NCI-H524 treated with DMSO at 0.1 percent for 48 hours (cell line): ENCODE measurements at places on chromosomes 3 and 15.

DNA sequence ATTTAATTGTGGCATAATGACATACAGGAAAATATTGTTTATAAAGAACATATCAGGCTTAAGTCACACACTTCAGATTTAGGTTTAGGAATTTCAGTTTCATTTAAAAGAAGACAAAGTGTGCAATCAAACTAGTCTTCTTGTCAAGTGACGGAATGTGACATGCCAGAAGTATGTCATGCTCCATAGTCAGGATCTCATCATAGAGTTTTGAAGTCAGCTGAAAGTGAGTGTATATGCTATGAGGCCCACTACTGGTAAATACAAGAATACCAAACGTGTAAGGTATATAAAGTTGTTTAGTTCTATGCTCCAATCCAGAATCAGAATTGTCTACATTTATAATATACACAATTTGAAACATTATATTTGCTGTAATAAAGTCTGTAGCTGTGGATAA lies 988.4 kb downstream of the TBL1XR1 start:
- no peak for DNase-seq

GRCh38 chr3:188941103-188941502 lies 230.7 kb upstream of the TPRG1 start:
- DNase-seq = no peak

- DNase-seq = no peak
These were observed 18.3 kb downstream of the DUOX2 start for GRCh38 chr15:45095661-45096060.

GRCh38 chr3:193621127-193621526 lies 28.1 kb downstream of the OPA1 start:
- DNase-seq = no peak

- peak; percentile 75 for DNase-seq
These were observed 54.7 kb downstream of the LRRC28 start for GRCh38 chr15:99305761-99306505.

- no peak for DNase-seq
These were observed 54.6 kb upstream of the FURIN start for GRCh38 chr15:90813796-90814190.

DNA sequence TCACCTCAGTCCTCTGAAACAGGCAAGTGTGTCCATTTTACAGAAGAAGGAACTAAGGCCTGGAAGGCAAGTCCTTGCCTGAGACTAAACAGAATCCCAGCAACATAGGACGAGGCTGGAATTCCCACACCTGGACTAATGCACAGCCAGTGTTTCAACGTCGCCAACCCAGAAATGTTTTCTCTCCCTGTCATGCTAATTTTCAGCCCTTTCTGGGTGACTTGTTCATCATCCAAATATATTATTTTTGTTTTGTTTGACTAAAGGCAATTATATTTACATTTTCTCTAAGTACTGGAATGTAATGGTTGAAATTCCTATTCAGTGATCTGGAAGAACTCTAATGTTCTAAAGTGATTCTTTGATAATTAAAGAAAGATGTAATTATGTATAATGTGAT lies 51.8 kb downstream of the BTD start:
- no peak for DNase-seq

GRCh38 chr15:99421172-99421656 lies 144.6 kb upstream of the MEF2A start:
- DNase-seq = no peak

GRCh38 chr15:85583442-85583841 lies 203.0 kb downstream of the AKAP13 start:
- no peak for DNase-seq

DNA sequence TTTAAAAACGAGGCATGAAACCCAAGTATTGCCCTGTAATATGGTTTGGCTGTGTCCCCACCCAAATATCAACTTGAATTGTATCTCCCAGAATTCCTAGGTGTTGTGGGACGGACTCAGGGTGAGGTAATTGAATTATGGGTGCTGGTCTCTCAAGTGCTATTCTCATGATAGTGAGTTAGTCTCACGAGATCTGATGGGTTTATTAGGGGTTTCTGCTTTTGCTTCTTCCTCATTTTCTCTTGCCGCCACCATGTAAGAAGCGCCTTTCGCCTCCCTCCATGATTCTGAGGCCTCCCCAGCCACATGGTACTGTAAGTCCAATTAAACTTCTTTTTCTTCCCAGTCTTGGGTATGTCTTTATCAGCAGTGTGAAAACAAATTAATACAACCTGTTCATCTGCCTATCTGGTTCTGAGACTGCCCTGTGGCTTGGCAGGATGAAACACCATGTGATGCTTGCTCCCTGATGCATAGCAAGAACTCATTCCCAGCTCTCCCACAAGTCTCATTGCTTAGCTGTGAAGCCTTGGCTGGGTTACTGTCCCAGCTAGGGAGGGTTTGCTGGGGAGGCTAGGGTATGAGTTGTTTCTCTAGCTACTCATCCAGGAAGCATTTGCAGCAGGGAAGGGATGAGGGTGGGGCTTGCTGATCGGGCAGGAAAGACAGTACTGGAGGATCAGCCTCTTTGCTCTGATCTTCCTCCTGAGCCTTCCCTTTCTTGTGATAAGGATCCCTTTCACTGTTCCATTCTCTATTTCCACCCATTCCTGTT lies 3.7 kb upstream of the SQOR start:
- DNase-seq = no peak

DNA sequence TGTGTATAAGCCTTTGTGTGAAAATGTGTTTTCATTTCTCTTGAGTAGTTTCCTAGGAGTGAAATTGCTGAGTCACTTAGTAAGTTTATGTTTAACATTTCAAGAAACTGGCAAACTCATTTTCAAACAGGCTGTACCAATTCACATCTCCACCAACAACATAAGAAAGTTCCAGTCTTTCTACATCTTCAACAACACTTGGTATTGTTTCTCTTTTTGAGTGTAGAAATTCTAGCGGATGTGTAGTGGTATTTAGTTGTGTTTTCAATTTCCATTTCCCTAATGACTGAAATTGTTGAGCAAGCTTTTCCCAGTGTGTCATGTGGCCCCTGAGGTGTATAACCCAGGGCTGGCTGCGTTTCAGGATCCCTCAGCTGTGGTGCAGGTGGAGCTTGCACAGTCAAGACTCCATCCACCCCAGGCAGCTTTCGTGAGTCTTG lies 258.5 kb downstream of the PDCD6IP start:
- no peak for DNase-seq
